GM12892 (cell line): ENCODE measurements at places on chromosomes 3 and 15.

DNA sequence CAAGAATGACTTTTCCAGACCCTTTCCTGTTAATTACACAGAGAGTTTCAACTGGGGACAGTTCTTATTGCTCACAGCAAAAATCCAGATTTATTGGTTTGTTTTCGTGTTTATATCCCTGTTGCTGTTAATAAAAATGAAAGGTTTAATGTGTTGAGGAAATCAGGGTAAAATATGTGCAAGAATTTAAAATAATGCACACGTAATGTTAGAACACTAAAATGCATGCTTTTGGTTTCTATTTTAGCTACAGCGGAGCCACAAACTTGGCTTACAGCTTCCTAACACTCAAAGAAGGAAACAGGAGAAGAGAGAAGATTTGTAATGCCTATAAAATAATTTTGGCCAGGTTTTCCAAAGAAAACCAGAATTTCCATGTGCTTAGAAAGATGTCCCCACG is 62.7 kb downstream of the CASR start:
- DNase-seq, result no peak

- no peak for DNase-seq
Observed at GRCh38 chr3:34175636-34176176, 377.3 kb downstream of the PDCD6IP start.

DNA sequence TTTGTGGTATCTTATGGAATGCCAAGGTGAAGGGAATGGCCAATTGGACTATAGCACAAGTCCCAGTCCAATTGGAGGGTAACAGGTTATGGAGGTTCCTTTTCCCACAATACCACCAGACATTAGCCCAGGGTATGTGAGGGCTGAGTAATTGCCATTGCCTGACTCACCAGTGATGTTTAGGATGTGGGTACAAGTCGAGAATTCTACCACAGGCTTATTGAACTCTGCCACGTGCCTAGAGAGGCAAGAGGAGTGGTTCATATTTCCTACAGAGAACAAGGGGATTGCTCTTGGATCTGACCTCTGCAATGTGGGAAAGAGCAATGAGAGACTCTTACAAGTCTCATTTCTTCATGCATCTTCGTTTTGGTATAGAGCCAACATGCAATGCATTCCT is 85.0 kb upstream of the XCR1 start:
- DNase-seq, result no peak

- DNase-seq, result no peak
Observed at GRCh38 chr3:13161021-13161759, 88.0 kb upstream of the IQSEC1 start.

GRCh38 chr15:69341356-69341755 is 42.6 kb downstream of the PAQR5 start:
- DNase-seq, result no peak

DNA sequence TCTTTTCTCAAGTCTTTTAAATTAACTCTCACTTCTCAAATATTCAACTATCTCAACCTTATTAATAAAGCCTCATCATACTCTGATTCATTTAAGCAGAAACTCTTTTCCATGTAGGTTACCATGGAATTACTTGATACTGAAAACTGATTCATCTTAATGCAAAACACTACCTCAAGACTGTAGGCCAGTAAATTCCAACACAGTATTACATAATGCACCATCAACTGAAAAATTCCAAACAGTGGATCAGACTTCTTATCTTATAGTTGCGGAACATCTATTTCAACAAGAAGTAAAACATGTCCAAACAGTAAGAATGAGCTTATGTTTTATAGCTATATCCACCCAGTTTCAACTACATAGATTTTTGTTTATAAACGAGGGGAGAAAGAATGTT is 124.5 kb downstream of the PEAK1 start:
- DNase-seq, result no peak

DNA sequence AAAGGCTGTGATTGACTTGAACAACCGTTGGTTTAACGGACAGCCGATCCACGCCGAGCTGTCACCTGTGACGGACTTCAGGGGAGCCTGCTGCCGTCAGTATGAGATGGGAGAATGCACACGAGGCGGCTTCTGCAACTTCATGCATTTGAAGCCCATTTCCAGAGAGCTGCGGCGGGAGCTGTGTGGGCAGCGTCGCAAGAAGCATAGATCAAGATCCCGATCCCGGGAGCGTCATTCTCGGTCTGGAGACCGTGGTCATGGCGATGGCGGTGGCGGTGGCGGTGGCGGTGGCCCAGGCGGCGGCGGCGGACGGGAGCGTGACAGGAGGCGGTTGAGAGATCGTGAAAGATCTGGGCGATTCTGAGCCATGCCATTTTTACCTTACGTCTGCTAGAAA is 7.8 kb upstream of the NANOGP8 start:
- no peak for DNase-seq

DNA sequence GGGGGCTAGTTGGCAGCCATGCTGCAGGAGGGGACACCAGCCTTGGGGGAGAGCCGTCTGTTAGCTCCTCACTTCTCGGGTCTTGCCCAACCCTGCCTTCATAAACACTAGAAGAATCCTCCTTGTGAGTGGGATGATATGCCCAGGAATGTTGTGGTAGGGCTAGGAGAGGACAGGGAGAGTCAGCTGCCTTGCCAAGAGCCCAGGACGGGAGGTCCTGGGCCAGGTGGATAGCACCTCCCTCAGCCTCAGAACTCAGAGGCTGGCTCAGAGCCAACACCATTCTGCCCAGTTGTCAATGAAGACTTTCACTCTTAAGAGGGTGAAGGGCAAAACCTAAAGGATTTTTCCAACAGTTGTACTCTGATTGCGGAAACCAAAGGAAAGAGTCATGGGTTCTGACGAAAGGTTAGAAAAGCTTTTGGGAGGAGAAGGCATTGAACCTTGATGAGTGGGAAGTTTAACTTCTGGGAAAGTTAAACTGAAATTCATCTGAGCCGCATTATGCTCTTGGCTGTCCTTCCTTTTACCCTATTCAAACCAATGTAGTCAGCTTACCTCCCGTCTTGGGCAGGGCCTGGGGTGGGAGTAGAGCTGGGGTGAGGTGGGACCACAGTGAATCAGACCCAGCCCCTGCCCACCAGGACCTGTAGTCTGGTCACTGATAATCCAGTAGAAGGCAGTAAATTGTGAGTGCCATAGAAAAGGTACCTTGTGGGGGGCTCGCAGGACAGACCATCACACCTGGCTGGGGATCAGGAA is 81.9 kb downstream of the FAM43A start:
- no peak for DNase-seq

DNA sequence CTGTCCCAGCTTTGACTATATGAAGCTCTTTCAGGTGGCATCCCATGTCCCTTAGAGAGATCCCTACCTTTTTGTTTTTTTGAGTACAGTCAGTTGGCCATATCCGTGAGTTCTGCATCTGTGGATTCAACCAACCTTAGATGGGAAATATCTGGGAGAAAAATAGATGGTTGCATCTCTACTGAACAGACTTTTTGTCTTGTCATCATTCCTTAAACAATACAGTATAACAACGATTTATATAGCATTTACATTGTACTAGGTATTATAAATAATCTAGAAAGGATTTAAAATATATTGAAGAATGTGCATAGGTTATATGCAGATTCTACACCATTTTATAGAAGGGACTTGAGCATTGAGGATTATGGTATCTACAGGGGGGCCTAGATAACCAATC is 65.1 kb downstream of the APBA2 start:
- DNase-seq, result no peak

GRCh38 chr3:21942328-21942727 is 191.3 kb upstream of the ZNF385D start:
- DNase-seq, result no peak

DNA sequence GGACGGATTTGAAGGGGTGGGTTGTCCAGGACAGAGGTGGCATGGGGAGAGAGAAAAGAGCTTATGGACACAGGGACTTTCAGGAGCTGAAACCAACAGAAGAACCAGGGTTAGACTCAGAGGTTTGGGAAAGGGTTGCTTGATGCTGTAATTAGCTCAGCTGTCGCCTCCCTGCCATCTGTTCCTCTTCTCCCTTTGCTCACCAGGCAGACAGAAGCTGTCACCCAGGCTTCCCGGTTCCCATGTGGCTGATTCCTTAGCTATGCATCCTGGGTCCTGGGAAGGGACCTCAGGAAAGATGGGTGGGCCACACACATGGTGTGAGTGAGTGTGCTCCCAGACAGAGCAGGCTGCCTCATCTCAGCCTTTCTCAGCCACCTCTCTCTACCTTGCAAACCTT is 14.1 kb downstream of the PTPN23 start:
- DNase-seq, result no peak

GRCh38 chr3:50278123-50278879 is 586 bp upstream of the LSMEM2 start:
- DNase-seq, result no peak

- DNase-seq, result no peak
Observed at GRCh38 chr15:67107014-67107812, 41.8 kb downstream of the SMAD3 start.

GRCh38 chr3:148083526-148084182 is 614.0 kb upstream of the AGTR1 start:
- DNase-seq, result no peak
